ENCODE measurements at places on chromosomes 4 and X.
A peak's percentile ranks its signal among the peaks of the same experiment; 100 is the strongest.

GRCh38 chr4:89483833-89484232, 176.2 kb upstream of the GPRIN3 start:
- DNase-seq, result no peak

DNA sequence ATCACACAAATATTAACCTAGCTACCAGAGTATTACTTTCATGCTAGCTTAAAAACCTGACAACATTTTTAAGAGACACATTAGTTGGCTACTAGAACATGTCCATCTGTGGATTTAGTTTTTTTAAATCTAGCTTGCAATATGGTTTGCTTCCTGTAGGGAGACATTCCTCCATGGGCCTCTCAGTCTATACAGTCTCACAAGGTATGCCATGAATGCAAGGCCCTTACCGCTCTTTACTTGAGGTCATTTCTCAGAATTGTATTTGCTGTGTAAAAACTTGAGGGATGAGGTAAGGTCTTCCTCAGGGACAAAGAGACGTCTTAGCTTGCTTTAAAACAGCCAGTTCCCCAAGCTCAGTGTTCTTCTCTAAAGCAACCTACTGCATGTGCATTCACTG, 26.9 kb downstream of the UBA6 start:
- DNase-seq, result no peak

GRCh38 chr4:77578145-77578544, 27.5 kb upstream of the CXCL13 start:
- no peak for DNase-seq

- DNase-seq, result peak; percentile 22
These were observed 45.0 kb downstream of the TET2 start for GRCh38 chr4:105191621-105192210.

DNA sequence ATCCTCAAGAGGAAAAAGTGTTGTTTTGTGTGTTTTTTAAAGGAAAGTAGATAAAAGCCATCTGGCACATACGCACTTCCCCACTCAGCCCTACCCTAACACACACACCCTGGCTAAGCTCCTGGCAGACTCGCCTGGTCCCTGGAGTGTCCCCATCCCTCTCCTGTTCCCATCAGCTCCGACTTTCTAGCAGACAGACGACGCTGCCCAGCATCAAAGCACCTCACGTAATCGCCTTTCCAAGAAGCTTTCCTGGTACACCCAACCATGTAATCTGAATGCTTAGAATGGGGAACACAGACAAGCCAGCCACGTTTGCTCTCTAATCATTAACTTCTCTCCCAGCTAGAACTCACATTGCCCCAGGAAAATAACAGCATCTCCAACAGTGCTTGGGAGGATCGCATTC, 116.2 kb downstream of the AFAP1 start:
- no peak for DNase-seq
